Skin of body (tissue), 3 donors: ENCODE measurements at places on chromosomes 2 and 18. TPM values are rescaled to one million over a fixed set of nuclear protein-coding genes. Genes with fewer than 3 reads are reported as not detected.

CENPA gene
- 4.1 TPM for total RNA-seq

ARID5A gene
- 16.2 TPM for total RNA-seq

MYOM1 gene
- 70.2 TPM for total RNA-seq

GRCh38 chr2:176024083-176024482 is 22.0 kb upstream of the LNPK start:
- no peak for DNase-seq

DNA sequence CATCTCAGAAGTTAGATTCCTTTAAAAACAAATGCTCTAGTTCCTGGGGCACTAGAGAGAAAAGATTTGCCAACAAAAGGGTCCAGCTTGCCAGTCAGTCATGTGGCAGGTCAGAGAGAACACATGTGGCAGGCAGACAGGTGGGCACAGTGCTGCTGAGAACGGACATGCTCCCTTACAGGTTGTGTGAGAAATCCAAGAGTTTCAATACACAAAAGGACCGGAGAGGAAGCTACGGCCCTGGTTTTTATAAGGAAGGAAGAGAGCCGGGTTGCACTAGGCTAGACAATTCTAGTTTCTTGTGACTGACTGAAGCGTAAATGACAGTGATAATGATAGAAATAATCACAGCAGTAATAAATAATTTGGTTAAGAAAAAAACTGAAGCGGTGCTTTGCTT is 18.3 kb downstream of the CDC42EP3 start:
- no peak for DNase-seq

GRCh38 chr2:149725234-149725633 is 137.7 kb upstream of the MMADHC start:
- DNase-seq, result no peak
